Choroid plexus epithelial cell (primary cell): ENCODE measurements at places on chromosomes 16 and 17.

GRCh38 chr16:57753448-57754353, 18.1 kb downstream of the KATNB1 start:
- no peak for DNase-seq

- no peak for DNase-seq
These were observed 374.3 kb upstream of the GOT2 start for GRCh38 chr16:59108374-59108773.

GRCh38 chr16:3520413-3520812, 19.6 kb downstream of the CLUAP1 start:
- peak; percentile 13 for DNase-seq

- DNase-seq = peak; percentile 85
These were observed 18.6 kb upstream of the COL1A1 start for GRCh38 chr17:50219939-50220465.

DNA sequence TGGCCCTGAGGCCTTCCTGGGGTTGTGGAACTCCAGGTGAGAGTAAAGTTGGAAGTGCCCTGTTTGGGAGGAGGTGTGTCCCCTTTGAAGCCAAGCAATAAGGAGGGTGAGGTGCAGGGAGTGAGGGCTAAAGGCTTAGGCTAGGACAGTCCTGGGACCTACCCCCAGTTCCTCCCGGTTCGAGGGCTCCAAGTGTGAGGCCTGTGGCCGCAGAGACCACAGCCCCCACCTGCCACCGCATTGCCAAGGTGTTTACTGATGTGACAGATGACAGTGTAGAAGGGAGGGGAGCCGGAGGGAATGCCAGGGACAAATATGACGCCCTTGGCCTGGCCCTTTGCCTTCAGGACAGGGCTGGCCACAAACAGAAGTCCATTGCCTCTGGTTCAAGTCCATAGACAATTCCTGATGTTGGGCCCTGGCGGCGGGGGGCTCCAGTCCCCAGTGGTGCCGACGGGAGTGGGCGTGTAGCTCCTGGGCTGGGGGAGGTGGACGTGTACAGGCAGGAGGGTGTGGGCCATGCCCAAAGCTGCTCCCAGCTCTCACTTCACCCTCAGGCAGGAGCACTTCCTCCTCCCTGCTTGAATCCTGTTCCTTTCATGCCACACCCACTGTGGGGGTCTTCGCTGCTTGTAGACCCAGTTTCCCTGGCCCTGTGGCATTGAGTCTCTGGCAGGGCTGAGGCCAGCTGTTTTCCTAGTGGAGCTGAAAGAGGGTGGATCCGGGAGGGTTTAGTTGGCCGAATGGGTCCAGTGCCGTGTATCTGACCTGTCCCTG, 3.2 kb downstream of the ADORA2B start:
- DNase-seq = no peak

- DNase-seq = peak; percentile 89
These were observed 153.3 kb downstream of the CHD9 start for GRCh38 chr16:53207810-53208752.

DNA sequence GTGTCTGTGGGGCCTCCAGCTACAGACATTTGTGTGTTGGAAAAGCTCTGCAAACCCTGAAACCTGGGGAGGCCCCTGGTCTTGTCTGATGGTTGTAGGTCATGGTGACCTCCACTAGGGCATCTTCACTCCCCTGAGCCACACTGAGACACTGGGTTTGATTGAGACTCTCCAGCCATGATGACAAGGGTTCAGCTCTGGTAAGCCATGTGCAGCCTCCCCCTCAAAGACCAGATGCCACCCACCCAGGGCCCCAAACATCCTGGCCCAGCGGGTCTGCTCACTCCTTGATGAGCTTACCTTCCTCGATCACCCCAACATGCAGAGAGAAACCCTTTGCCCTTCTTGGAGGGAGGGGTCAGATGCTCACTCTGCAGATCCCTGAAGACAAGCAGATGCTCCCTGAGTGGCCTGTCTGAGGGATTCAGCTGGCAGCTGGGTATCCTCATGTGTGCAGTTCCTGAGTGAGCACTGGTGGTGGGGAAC, 101.6 kb downstream of the METRNL start:
- DNase-seq = no peak

- no peak for DNase-seq
These were observed 36.2 kb downstream of the ZNF778 start for GRCh38 chr16:89253548-89254287.

DNA sequence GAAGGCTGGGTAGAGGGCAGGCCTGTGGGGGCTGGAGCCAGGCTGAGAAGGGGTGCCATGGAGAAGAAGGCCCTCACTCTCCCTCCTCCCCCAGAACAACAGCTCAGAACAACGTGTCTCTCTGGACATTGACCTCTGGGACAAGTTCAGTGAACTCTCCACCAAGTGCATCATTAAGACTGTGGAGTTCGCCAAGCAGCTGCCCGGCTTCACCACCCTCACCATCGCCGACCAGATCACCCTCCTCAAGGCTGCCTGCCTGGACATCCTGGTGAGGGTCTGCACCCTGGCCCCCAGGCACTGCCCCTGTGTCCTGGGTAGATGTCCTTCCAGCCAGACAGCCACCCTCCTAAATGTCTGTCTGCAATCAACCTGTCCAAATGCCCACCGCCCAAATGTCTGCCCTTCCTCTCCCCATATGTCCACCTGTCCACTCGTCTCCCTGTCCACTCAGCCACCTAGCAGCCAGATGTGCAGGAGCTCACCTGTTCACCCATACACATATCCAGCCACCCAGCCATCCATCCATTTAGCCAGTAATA, 12.2 kb downstream of the GJD3 start:
- no peak for DNase-seq

- no peak for DNase-seq
These were observed 13.9 kb downstream of the SLC25A10 start for GRCh38 chr17:81726004-81726403.

- no peak for DNase-seq
These were observed 50.5 kb downstream of the WWP2 start for GRCh38 chr16:69812688-69813014.
